ENCODE measurements at places on chromosomes 16 and 17. TPM values are rescaled to one million over a fixed set of nuclear protein-coding genes. Genes with fewer than 3 reads are reported as not detected.

PLEKHG4 gene
- total RNA-seq = 35.4 TPM

TMEM101 gene
- 37.8 TPM for total RNA-seq

GRCh38 chr17:77834170-77835115, 124.1 kb upstream of the TNRC6C start:
- peak; percentile 96 for DNase-seq

- DNase-seq = peak; percentile 58
Measured at GRCh38 chr16:66515596-66516508, 34.1 kb downstream of the TK2 start.

Data from K562 (cell line).